Amygdala (tissue), 56 donors: ENCODE measurements at places on chromosomes 1 and 21.

GRCh38 chr1:218971156-218971555, 202.5 kb upstream of the LYPLAL1 start:
- no peak for DNase-seq

GRCh38 chr1:212430416-212430815, 2.3 kb upstream of the NENF start:
- DNase-seq: no peak

GRCh38 chr1:47986761-47987200, 10.4 kb downstream of the TRABD2B start:
- DNase-seq: no peak

DNA sequence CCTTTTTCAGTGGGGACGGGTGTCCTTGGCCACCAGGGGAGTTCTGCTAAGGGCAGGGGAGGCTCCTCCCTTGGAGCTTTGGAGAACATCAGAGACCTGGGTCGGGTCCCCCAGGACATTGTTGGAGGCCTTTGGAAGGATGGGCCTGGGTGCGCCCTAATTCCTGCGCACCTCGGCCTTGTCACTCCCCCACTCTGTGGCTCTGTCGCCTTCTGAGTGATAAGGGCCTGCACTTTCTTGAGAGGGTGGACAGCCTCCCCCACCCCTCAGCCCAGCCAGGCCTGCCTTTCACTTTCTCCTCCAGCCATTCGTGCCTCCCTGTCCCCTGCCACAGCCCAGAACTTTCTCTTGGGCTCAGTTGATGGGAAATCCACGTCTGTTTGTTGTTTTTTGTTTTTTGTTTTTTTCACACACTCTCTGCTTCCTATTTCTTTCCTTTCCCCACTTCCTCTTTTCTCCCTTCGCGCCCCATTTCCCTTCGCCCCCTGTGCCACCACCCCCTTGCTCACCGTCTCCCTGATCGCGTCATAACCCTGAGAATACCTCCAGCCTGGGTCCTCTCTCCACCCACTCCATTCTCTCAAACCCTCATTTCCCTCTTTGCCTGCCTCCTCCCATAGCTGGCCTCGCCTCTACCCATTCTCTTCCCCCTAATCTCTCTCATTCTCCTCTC, 85.6 kb downstream of the PAX7 start:
- no peak for DNase-seq

GRCh38 chr1:108643492-108644335, 17.2 kb downstream of the HENMT1 start:
- DNase-seq: no peak

- DNase-seq: no peak
Observed at GRCh38 chr1:161497961-161498360, 7.3 kb upstream of the FCGR2A start.

DNA sequence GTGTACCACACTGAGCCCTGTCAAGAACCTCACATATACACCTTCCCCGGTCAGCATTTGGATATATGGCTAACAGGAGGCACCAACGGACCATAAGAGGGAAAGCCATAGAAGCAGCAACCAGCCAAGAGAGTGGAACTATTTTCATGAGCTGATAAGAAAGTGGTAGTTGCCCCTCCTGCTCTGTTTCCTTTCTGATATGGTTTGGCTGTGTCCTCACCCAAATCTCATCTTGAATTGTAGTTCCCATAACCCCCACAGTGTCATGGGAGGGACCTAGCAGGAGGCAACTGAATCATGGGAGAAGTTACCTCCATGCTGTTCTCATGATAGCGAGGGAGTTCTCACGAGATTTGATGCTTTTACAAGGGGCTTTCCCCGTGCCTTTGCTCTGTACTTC, 366.1 kb upstream of the DAB1 start:
- no peak for DNase-seq

- no peak for DNase-seq
Observed at GRCh38 chr1:172325531-172325930, 95.0 kb upstream of the C1orf105 start.

DNA sequence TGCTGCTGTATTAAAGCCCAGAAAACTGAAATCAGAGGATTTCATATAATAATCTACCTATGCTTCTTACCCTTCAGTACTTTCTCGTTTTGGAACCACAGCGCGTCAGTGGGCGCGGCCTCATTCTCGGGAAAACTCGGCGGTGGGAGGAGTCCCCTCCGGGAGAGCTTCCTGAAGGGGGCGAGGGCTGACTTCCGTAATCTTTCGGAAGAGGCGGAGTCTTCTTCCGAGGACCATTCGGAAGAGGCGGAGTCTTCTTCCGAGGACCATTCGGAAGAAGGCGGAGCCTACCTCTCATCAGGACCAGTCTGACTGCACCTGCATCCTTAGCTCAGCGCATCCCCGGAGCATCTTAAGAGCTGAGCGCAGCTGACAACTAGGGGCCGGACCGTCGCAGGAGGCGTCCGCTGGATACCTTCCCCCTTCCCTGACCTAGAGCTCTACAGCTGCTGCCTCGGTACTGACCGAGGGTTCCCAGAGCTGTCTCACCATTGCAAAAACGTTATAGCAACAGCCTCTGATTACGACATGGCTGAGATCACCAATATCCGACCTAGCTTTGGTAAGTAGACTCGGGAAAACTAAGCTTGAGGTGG, at the start of gene SYT11:
SYT11 (plus strand) TSS at position 334 of the 596 bp plus-strand sequence; CDS start at position 529, 195 bp downstream.
- peak; percentile 96 for DNase-seq

DNA sequence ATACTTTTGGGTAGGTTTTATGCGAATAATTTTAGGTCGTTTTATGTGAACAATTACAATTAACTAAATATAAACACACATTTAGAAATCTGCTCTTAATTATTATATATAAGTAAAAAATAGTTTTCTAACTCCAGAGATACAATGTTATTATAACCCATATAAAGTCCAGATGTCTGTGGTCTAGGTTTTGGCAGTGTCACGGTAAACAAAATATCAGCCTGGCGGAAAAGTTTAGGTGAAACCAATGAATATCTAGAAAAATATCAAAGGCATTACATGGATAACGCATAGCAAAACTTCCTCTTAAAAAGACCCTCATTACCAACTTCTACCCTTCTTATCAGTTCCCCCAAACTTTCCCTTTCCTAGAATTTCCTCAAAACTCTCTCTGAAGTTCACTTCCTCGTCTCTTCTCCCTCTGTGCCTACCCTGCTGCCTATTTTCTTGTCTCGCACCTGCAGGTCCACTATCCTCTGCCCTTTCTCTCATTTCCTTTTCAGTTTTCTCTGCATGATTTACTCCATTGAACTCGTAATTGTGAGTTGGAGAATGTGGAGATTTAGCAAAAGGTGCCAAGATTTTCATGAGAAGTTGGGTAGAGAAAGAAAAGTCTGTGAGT, 21.8 kb downstream of the VTCN1 start:
- DNase-seq: no peak

DNA sequence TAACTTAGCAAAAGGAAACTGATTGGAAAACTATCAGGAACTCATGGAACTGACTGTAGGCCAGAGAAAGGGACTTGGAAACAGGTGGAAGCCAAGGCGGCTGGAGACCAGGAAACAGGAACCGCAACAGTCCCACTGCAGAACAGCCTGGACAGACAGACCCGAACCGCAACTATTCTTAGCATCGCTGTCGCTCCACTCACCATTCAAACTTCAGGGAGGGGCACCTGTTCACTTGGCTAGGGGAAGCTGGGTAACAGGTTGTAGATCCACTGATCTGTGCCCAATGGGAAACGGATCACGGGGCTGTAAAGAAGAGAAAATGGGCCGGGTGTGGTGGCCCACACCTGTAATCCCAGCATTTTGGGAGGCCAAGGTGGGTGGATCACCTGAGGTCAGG, 61.9 kb downstream of the CLSTN1 start:
- DNase-seq: no peak

- DNase-seq: no peak
Observed at GRCh38 chr1:99004254-99004860, 304 bp downstream of the PLPPR5 start.

DNA sequence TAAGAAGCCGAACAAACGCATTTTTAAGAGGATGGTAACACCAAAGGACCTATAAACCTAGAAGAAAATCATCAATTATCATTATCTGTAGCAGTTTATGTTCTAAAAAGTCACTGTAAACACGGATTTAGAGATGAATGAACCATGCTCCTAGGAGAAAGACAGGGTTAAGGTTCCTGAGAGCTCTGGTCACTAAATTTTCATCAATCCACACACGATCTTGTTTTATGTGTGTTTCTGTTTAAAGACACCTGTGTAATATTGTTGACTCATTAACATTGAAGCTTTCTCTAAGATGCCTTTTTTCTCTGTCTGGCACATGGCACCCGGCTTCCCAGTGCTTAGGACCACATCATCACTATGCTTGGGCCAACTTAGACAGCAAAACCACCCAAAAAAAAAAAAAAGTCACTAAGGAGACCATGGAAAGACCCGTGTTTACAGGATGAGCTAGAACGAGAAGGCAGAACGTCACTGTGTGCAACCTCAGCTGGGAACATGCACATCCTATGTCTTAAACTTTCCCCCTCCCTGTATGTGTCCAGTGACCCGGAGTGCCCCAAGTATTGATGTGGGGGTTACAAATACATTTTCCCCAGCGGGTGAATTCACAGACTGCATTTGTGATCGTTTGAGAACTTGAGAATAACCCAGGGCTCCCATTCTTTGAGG, 55.8 kb upstream of the PDE9A start:
- DNase-seq: no peak
